ENCODE measurements at places on chromosomes 2 and 18.
A peak's percentile ranks its signal among the peaks of the same experiment; 100 is the strongest.

- peak; percentile 35 for DNase-seq
Measured at GRCh38 chr2:229800997-229801754, 86.8 kb upstream of the DNER start.

DNA sequence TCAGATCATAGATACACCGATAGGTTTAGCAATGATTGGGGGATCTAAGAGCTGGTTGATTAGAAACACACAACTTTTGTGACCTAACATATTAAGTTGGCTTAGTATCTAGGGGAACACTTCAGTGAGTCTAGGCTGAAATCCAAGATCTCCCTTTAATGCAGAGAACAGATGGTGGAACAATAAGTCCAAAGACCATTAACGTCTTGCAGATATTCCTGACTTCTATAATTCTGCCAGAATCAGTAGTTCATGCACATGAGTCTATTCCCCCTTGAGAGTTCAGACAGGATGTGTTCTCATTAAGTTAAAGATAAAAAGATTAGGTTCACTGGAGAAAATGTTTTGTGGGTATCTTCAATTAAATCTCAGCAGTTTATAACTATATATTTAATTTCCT is 506.5 kb downstream of the TSN start:
- DNase-seq, result no peak

GRCh38 chr2:121118951-121119350 is 166.1 kb downstream of the TFCP2L1 start:
- DNase-seq, result no peak

GRCh38 chr2:86768189-86768949 is 22.3 kb downstream of the CD8A start:
- no peak for DNase-seq

DNA sequence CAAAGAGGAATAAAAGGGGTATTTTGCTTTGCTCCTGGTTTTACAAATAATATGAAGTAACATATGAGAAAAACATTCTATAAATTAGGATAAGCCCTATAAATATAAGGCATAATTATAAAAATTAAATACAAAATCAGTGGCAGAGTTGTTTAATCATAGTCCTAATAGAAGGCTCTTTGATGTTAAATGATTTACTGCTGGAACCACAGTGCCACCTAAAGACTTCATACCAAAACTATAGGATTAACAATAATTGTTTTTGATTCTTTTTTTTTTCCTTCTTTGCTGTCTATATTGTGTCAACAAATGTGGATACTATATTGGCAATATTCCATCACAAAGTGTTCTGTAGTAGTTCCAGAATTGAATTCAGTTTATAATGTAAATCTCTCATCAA is 837.7 kb upstream of the SLC39A10 start:
- no peak for DNase-seq

DNA sequence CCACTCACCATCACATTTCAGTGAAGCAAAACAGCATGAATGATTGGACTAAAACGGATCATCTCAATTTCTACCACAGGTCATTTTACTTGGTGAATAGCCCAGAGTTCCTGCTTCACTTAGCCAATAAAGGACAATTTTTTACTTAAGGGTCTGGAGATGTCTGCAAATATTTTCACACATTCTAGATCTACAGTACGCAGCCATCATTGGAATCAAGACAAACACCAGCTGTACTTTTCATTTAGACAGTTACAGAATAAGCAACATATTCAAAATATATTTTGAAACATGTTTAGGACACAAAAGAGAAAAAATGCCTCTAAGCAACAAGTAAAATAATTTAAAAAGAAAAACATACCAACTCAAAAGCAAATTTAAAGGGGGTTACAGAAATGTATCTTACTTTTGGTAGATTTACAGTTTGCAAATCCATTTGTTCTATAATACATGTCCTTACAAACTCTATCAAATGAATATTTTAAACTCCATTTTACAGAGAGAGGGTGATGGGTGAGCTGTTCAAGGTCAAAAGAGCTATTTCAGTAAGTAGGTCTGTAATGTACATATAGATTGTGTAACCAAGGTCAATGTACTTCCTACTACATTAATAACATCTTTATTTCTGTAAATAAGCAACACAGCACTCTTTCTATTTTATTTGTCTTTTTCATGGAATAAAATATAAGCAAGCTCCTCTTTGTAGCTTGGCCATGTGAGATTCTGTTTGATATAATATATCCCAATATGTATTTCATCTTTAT is 13.4 kb downstream of the PPP1R1C start:
- no peak for DNase-seq

DNA sequence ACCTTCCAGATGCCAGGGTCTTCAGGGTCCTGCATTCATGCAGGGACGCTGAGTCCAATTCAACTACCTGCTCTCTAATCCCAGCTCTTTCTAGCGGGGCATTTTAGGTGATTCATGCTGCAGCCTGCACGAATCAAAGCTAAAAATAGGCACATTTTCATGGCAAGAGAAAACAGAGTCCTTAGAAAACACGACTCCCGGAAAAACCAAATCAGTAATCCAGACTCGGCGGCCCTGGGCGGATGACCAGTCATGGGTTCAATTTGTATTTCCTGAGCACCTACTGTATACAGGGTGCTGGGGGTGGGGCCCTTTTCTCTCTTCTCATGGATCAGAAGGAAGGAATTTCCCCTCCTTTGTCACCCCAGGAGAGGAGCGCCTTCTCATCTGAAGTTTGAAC is 64.4 kb downstream of the LONRF2 start:
- DNase-seq, result no peak

DNA sequence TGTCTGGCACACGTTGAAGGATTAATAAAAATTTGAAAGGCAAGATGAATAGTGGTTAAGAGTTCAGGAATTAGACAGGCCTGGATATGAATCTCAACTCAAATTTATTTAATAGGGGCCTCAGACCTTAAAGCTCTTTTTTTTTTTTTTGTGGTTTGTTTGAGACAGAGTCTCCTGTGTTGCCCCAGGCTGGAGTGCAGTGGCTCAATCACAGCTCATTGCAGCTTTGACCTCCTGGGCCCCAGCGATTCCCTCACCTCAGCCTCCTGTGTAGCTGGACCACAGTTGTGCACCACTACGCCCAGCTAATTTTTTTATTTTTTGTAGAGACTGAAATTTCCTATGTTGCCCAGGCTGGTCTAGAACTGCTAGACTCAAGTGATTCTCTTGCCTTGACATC is 3.0 kb downstream of the ZRANB3 start:
- DNase-seq, result no peak

GRCh38 chr18:41955688-41956087 is 654 bp downstream of the PIK3C3 start:
- DNase-seq, result no peak

- no peak for DNase-seq
Measured at GRCh38 chr2:106117882-106118684, 76.0 kb downstream of the UXS1 start.

GRCh38 chr18:34993289-34993688 is 47.9 kb upstream of the MAPRE2 start:
- no peak for DNase-seq

GRCh38 chr2:72991980-72992733 is 74.8 kb downstream of the EMX1 start:
- no peak for DNase-seq

DNA sequence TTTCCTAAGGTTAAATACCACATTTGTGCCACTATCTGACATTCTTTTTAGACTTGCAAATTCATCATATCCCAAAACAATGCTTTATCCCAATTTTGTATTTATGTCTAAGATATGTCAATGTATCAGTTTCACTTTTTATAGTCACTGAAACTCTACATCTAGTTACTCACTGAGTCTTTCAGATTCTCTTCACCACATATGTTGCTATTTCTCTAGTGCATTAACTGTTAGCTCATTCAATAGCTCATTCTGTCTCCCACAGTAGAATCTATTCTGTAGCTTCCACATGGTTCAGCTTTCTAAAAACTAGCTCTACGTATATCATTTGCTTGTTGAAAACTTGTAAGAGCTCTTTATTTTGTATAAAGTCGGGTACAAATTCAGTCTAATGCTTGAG is 1420.6 kb upstream of the NXPH2 start:
- no peak for DNase-seq

DNA sequence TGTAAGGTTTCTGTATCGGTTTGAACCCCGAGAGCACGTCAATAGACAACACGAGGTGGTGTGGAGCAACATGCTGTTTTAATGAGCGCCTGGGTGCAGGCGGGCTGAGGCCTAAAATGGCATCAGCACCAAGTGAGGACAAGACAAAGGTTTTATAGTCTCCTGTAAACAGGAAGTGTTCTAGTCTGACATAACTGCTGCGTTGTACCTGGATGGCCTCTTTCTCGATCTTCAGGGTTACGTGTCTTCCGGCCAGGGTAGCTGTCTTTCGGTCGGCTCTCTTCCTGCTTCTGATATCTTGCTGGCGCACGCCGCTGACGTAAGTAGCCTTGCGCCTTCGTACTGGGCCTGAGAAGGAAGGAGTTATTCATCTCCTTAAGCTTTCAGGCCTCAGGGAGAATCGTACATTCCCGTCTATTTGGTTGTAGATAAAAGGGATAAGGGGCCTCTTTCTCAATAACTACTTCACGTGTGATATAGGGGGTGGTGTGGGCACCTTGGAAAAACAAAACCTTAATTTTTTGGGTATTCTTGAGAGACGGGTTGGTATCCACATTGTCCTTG is 53.5 kb downstream of the KYNU start:
- DNase-seq, result no peak

DNA sequence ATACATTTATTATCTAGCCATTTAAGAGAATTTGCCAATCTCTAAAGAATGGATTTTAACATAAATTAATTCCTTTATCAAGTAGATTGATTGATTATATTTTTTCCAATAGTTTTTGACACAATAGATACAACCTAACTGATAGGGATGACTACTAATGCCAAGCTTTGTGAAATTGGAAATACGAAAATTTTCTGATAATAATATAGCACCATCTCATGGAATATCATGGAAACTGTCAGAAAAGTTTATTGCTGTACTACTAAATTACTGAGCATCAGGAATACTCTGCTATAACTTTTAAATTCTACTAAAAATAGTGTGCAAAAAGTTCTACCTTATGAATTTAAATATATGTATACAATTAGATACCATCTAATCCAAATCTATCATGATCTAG is 101.8 kb upstream of the MAP2 start:
- no peak for DNase-seq

- DNase-seq, result no peak
Measured at GRCh38 chr2:162382278-162382677, 38.3 kb downstream of the GCA start.

Measured in effector memory CD4-positive, alpha-beta T cell (primary cell).